ENCODE measurements at places on chromosomes 7 and 10. TPM values are rescaled to one million over a fixed set of nuclear protein-coding genes. Genes with fewer than 3 reads are reported as not detected.

DNA sequence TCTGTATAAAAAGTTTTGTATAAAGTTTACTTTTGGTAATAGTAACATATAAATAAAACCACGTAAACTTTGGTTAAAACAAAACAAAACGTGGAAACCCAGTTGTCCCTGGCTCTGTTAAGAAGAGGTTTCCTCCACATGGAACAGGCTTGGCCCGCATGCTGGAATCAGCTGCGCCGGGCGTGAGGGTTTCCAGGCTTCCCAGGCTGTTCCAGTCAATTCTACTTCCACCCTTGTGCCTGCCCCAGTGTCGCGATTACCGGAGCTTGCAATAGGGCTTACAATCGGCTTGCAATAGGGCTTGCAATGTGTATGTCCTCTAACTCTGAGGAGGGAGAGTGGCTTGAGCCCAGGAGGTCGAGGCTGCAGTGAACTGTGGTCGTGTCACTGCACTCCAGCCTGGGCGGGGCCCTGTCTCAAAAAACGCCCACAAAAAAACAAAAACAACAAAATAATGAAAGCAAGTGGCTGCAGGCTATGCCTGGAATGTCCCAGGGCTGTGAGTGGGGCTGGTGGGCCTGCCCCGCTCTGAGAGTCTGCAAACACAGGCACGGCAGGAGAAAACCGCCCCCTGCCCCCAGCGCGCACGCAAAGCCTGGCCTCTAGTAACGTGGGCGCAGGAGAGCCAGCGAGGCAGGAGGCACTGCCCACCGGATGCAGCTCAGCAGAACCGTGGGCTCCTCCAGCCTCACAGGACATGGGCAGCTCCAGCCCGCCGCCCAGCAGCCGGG is 16.3 kb downstream of the CYP2W1 start:
- DNase-seq = no peak

DNA sequence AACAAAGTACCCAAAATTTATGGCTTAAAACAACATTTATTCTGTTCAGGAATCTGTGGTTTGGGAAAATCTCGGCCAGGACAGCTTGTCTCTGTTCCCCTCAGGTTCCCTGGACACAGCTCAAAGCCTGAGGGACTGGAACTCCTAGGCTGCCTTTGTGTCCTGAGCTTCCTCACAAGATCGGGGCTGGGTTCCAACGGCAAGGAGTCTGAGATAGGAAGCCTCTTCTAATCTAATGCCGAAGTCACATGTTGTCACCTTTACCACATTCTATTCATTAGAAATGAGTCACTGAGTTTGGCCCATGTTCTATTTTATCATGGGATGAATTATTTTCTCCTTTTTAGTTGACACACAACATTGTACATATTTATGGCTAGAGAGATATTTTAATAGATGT is 80.5 kb downstream of the ANKRD26 start:
- no peak for DNase-seq

- DNase-seq = no peak
Observed at GRCh38 chr7:107277331-107277730, 108.5 kb downstream of the HBP1 start.

DNA sequence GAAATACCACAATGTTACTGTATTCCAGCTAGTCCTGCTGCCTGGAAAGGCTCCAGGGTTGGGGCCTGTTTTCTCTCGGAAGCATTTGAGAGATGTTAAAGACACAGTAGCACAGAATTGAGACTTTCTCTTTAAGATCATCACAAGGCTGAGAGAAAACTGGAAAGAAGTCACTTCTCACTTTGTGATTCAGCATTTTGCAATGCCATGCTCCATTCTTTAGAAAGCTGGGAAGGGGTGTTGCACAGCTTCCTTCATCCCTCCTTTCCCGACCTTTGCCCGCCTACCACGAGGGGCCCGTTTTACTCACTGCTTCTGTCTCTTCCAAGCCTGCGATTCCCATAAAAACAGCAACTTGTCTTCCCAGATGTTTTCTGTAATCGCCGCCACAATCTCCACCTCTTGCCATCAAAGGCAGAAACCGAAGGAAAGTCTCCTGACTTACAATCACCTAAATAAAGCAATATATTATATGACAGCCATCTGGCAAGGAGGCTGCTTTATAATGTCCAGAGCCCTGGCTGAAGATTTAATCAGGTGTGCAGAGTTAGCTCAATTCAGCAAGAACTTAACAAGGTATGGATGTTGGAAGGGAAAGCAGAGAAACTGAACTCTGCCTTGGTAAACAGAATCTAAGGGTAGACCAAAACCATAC is 18.9 kb downstream of the NOD1 start:
- DNase-seq = peak; percentile 83

DNA sequence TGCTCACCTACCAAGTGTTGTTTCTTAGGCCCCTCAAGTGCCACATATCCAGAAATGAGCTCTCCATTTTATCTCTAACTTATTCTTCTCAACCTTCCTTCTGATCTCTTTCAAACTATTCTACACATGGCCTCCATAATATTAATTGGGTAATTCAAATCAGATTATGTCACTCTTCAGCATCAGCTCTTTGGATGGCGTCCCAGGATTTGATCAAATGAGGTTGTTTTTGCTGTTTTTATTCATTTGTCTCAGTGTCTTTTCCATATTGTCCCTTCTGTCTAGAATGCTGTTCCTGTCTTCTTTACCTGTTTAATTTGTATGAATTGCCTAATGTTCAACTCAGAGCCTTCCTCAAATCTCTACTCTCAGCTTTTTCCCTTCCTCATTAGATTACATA is 234.6 kb upstream of the CXCL12 start:
- no peak for DNase-seq

The RHOBTB1 gene
- 13.9 TPM for total RNA-seq
